Activated CD4-positive, alpha-beta T cell treated with anti-CD3 and anti-CD28 coated beads for 36 hours (primary cell): ENCODE measurements at places on chromosomes 5 and 9. TPM values are rescaled to one million over a fixed set of nuclear protein-coding genes. Genes with fewer than 3 reads are reported as not detected.

GRCh38 chr5:170639221-170639925 lies 135.6 kb downstream of the KCNIP1 start:
- DNase-seq, result no peak

Gene DDX4
- not detected for total RNA-seq

- DNase-seq, result no peak
Observed at GRCh38 chr9:37806271-37806670, 5.7 kb downstream of the DCAF10 start.

Gene C5orf52
- not detected for total RNA-seq

Gene POU5F2
- 0.40 TPM for total RNA-seq

Gene JAKMIP2
- 3.9 TPM for total RNA-seq

GRCh38 chr9:89077519-89077918 lies 86.3 kb downstream of the S1PR3 start:
- no peak for DNase-seq
